Stimulated activated CD4-positive, alpha-beta T cell treated with anti-CD3 and anti-CD28 coated beads, Interleukin-12 subunit alpha, Interleukin-12 subunit beta, amount 100 ng/mL, for 4 hours (primary cell): ENCODE measurements at places on chromosomes 2 and 18.

DNA sequence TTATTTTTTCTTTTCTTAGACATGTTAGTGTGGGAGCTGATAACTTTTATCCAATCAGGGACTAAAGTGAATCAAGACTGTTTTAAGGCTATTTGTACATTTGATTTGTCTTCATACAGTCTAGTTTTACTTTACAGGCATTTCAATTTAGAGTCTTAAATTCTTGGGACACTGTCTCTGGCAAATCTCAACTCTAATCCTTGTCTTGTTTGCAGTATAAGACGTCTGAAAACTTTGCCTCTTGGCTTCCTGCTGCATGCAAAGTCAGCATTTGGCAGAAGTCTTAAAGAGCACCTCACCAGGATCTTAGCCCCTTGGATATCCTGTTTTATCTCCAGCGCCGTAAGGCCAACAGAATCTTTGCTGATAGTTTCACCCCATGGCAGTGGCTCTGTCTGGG lies 30.3 kb downstream of the SPOPL start:
- no peak for DNase-seq

DNA sequence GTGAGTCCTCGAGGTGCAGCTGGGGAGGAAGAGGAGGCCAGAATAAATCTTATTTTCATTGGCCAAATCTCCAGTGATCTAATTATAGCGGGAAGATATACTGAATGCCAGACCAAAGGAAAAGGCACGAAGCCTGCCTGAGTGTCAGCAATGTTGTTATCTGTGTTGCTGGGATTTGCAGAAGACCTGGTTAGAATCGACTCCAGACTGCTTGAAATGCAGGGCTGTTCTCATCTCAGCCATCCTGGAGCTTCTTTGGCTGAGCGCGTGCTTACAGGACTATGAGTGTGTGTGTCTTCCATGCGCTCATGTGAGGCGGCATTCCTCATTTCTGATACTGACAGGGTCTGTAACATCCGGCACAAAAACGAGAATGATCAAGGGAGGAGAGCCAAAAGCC lies 81.2 kb downstream of the TSN start:
- no peak for DNase-seq

GRCh38 chr2:28567061-28567471 lies 71.2 kb downstream of the PLB1 start:
- no peak for DNase-seq

DNA sequence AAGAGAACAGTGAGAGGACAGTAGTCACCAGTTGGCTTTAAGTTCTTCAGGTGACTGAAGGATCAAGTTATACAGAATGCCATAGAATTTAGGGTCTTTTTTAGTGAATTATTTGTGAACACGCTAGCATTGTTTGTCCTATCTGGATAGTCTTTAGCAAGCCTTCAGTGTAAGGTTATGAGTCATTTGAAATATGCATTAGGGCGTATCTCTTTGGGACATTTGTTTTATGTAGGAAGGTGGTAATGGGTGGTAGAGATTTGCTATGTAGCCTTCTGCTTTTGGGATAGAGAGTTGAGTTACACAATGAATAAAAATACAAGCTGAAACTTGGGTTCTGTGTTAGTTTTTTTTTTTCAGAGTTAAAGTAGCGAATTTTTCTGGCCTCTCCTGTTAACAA lies 13.0 kb downstream of the ACTR2 start:
- DNase-seq, result no peak

DNA sequence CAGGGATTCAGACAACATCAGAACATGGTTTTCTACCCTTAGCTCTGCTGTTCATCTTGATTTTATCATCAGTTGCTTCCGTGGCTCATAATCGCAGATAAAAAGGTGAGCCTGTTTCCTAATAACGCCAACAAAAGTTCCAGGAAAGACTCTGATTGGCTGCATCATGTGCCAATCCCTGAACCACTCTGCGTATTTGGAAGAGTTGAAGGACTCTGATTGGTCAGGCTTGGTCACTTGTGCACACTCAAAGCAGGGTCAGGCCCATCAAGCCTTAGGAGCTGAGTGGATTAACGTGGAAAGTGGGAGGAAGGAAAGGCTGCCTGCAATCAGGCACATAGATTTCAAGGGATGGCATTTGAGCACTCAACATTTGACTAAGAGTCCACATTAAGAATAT lies 11.4 kb downstream of the TXNDC2 start:
- no peak for DNase-seq

DNA sequence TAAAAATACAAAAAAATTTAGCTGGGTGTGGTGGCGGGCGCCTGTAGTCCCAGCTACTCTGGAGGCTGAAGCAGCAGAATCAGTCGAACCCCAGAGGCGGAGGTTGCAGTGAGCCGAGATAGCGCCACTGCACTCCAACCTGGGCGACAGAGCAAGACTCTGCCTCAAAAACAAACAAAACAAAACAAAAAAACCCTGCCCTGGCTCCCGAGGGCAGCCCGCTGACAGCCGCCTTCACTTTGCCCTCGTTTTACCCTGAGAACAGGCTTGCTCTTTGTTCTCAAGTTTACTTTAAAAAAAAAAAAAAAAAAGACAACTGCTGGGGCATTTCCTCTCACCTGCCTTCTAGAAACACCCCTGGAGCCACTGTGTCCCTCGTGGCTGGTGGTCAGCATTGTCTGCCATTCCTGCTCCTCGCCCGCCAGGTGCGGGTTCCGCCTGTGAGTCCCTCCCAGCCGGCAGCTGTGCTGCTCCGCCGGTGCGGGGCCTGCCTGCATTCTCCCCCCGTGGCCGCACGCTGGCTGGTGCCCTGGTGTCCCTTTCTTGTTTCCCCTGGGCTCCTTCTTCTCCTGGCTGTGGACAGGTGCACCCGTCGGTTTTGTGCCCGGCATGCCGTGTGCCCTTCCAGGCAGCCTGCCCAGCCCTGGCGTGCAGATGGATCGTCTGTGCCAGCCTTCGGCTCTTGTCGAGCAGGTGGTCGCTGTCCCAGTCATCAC lies 105.7 kb downstream of the USP40 start:
- no peak for DNase-seq

DNA sequence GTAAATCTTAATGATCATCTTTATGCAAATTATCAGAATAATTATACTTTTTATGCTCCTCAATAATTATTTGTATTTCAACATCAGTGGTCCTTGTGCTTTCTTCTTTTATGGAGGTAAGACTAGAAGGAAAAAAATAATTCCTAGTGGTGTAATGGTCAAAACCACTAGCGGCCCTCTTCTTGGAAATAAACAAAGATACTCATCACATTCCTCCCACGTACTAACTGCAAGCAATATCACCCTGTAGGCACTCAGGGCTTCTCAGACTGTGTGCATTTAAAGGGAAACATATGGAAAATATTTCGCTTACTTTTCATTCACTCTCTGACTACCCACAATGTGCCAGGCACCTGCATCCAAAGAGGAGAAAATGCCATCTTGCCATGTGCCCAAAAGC lies 263.7 kb downstream of the DOK6 start:
- DNase-seq, result no peak
